Endodermal cell (in vitro differentiated cells): ENCODE measurements at places on chromosomes 6 and 20. TPM values are rescaled to one million over a fixed set of nuclear protein-coding genes. Genes with fewer than 3 reads are reported as not detected.

C6orf163 gene
- total RNA-seq, result 3.3 and 5.2 TPM in 2 replicates

FAM83B gene
- 13.9 and 14.9 TPM in 2 replicates for total RNA-seq

FAM135A gene
- total RNA-seq, result 14.2 to 34.0 TPM (median 29.4 TPM) in 3 replicates

HLA-F gene
- 2.9 to 3.9 TPM (median 3.5 TPM) in 3 replicates for total RNA-seq

C4A gene
- total RNA-seq, result 3.6 to 4.6 TPM (median 4.5 TPM) in 3 replicates

TMEM170B gene
- total RNA-seq, result 5.3 to 6.6 TPM (median 5.7 TPM) in 3 replicates

CTAGE9 gene
- total RNA-seq, result not detected in 2 replicates

BACH2 gene
- 20.3 and 22.3 TPM in 2 replicates for total RNA-seq

TNFRSF21 gene
- 61.0 and 63.3 TPM in 2 replicates for total RNA-seq

MEP1A gene
- not detected in 3 replicates for total RNA-seq
